A172 (cell line): ENCODE measurements at places on chromosomes 4 and X. TPM values are rescaled to one million over a fixed set of nuclear protein-coding genes. Genes with fewer than 3 reads are reported as not detected.
A peak's percentile ranks its signal among the peaks of the same experiment; 100 is the strongest.

GRCh38 chr4:120964596-120964995 is 42.1 kb upstream of the PRDM5 start:
- DNase-seq = no peak

DNA sequence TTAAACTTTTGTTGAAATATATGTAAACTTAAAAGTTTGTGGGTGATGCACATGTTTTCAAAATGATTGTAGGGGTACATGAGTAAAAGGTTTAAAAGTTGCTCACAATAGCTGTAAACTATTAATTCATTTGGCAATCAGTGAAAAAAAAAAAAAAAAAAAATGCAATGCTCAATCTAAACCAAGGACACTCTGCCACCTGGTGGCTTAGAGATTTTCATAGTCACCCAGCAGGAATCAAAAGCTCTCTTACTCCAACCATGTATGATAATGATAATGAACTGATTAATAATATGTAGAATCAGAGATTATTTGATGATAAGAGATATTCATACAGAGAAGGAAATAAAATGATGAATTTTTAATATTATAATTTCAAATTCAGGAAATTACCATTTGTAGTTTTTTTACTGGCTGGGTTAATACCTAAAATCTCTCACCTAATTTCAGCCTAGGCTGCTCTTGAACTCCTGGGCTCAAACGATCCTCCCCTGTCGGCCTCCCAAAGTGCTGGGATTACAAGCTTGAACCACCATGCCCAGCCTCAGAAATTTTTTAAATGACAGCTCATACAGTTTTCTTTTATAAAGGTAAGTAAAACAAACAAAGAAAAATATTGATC is 46.9 kb upstream of the SLC25A4 start:
- DNase-seq = peak; percentile 29

- DNase-seq = no peak
Measured at GRCh38 chrX:50430917-50431575, 39.6 kb downstream of the DGKK start.

CCDC149 gene
- 2.7 and 2.8 TPM in 2 replicates for total RNA-seq

GNPDA2 gene
- 46.8 and 49.7 TPM in 2 replicates for total RNA-seq

- no peak for DNase-seq
Measured at GRCh38 chr4:138724530-138724929, 291.1 kb upstream of the NOCT start.

GJB1 gene
- not detected in 2 replicates for total RNA-seq

MTMR8 gene
- not detected in 2 replicates for total RNA-seq

NWD2 gene
- not detected in 2 replicates for total RNA-seq

NAP1L3 gene
- 1.2 and 1.5 TPM in 2 replicates for total RNA-seq

MRFAP1 gene
- total RNA-seq = 153 and 191 TPM in 2 replicates

SULT1E1 gene
- not detected in 2 replicates for total RNA-seq

GRCh38 chrX:39563178-39563577 is 534.6 kb downstream of the BCOR start:
- no peak for DNase-seq

DNA sequence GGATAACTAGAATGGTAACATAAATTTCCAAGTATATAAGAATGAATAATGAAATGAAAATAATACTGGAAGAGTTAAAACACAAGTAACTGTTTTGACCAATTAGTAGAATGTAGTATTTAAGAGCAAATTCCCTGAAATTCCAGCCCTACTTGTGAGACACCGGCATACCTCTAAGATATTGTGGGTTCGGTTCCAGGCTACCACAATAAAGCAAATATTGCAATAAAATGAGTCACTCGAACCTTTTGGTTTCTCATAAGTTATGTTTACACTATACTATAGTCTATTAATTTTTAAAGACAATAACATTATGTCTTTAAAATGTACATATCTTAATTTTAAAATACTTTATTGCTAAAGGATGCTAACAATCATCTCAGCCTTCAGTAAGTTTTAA is 15.2 kb upstream of the IQCM start:
- no peak for DNase-seq

SOX3 gene
- not detected in 2 replicates for total RNA-seq

FGF13 gene
- not detected in 2 replicates for total RNA-seq

DNA sequence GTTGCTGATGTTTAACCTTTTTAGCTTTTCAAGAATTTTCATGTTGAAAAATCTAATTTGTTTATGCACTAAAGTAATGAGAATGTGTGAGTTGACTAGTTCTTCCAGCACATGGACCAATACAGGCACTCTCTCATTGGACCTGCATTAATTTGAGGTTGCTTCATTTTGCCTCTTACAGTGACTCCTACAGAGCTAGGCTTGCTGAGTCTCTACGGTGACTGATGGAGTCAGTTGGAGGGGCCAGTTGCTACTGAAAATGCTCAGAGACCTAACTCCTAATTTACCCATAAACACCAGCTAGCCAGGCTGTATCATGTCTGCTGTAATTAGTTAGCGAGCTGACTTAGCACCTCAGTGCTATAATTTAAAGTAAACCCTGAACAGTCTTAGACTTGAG is 10.9 kb downstream of the MTHFD2L start:
- no peak for DNase-seq

GRCh38 chr4:136644279-136644678 is 888.0 kb downstream of the PCDH18 start:
- DNase-seq = no peak

CXXC4 gene
- 0.28 and 0.48 TPM in 2 replicates for total RNA-seq

- no peak for DNase-seq
Measured at GRCh38 chr4:71243091-71243833, 95.6 kb upstream of the SLC4A4 start.

CXCL6 gene
- not detected in 2 replicates for total RNA-seq

GRCh38 chr4:69859140-69859685 is 732 bp downstream of the SULT1E1 start:
- no peak for DNase-seq

- peak; percentile 85 for DNase-seq
Measured at GRCh38 chrX:155819966-155820491, 61.1 kb upstream of the VAMP7 start.

CT45A5 gene
- total RNA-seq = not detected in 2 replicates

GRCh38 chr4:61373901-61374440 is 173.8 kb downstream of the ADGRL3 start:
- DNase-seq = no peak

MSL3 gene
- 34.4 and 55.9 TPM in 2 replicates for total RNA-seq

DNA sequence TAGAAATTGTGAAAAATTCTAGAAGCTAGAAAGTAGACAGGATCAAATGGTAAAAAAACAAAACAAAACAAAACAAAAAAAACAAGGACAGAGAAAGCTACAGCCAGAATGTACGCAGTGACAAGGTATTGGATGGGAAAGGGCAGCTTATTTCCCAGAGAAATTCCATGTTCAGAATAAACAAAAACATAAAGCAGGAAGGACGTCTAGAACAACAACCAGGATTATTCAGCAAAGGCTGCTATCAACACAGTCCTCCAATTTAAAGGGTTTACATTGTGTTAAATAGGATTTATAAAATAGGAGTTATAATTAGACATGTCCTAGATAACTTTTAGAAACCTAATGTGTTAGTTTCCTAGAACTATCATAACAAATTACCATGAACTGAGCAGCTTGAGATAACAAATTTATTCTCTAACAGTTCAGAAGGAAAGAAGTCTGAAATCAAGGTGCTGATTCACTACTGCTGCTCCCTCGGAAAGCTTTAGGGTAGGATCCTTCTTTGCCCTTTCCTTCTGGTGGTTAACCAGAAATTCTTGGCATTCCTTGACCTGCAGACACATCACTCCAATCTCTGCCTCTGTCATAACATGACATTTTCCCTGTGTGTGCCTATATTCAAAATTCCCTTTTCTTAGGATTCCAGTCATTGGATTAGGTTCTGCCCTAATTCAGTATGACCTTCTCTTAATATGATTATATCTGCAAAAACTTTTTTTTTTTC is 175.6 kb downstream of the SNCA start:
- peak; percentile 85 for DNase-seq

AADAT gene
- total RNA-seq = 3.0 and 5.6 TPM in 2 replicates
